Activated CD4-positive, alpha-beta T cell treated with anti-CD3 and anti-CD28 coated beads for 1 hour (primary cell): ENCODE measurements at places on chromosomes 3 and 15.

GRCh38 chr3:32288819-32289218 lies 50.3 kb downstream of the CMTM8 start:
- no peak for DNase-seq

- DNase-seq = no peak
Observed at GRCh38 chr3:151226088-151226563, 23.1 kb upstream of the GPR171 start.

DNA sequence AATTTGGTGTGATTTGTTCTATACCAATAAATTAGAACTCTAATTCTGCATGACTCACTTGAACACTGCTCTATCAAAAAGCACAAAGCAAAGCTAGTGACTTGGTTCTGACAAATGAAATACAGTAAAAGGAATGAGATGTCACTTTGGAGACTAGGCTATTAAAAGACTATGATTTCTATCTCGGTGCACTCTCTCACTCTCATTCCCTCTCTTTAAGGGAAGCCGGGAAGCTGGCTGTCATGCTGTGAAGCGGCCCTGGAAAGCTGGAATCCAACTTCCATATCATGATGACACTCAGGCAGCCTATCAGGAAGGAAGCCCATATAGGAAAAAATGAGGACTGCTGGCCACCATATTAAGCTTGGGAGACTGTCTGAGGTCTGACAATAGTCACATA lies 590.1 kb upstream of the CBLB start:
- no peak for DNase-seq

GRCh38 chr3:128372281-128372680 lies 94.4 kb downstream of the DNAJB8 start:
- DNase-seq = no peak

GRCh38 chr3:178003756-178004155 lies 532.5 kb upstream of the KCNMB2 start:
- DNase-seq = no peak

DNA sequence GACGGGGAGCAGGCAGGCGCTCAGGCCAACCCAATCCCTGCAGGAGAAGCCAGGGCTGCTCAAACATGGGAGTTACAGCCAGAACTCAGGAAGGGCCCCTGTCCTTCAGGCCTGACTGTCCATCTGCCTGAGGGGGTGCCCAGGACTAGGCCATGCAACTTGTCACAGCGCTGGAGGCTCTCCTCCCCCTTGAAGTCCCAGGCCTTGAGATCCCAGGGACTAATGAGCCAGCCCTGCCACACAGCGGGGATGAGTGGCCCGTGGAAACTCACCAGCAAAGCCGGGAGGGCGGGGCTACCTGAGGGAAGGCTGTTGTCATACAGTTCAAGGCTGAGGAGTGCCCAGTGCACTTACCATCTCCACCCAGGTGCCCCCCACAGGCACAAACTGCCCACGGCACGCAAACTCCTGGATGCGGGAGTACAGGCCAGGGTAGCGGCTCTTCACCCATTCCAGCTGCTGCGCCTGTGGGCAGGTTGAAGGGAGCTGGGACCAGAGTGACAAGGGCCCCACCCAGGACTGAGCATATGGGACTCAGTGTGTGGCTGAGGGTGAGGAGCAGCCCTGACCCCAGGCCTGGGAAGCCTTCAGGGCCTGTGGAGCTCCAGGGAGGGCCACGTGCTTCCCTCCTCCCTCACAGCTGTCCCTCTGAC lies 6.3 kb downstream of the MAN2C1 start:
- no peak for DNase-seq

- DNase-seq = no peak
Observed at GRCh38 chr3:73401059-73401458, 223.7 kb downstream of the PDZRN3 start.
